SJSA1 (cell line): ENCODE measurements at places on chromosomes 5 and 9. TPM values are rescaled to one million over a fixed set of nuclear protein-coding genes. Genes with fewer than 3 reads are reported as not detected.

- H3K4me1 ChIP-seq = peaks cover 11% of the 10 kb centered on the region
- peak overlapping the region; percentile 57 for H3K4me3 ChIP-seq
- peak overlapping the region; percentile 55 for H3K27ac ChIP-seq
- no peaks in the 10 kb centered on the region for H3K36me3 ChIP-seq
Observed at GRCh38 chr5:108728566-108729241, 19.0 kb upstream of the FER start.

DNA sequence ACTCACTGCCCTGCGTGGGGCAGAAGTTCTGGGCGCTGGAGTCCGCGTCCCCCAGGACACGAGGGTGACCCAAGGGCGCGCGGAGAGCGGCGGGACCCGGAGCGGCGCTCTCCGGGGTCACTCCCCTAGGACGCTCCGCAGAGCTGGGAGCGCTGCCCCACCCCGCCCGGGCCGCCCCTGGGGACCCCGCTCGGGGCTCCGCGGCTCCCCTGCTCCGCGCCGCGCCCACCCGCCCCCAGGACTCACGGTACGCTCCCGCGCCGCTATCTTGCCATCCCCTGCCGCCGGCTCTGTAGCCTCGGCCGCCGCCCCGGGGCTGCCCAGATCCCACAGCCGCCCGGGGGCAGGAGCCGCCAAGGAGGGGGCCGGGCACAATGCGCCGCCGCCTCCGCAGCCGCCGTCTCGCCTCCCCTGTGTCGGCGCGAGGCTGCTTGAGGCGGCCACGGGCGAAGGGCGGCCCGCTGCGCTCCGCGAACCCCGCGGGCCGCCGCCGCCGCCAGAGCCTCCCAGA, 303 bp downstream of the LIFR start:
- peak; percentile 40 for DNase-seq
- H3K4me3 ChIP-seq = peak overlapping the region; percentile 96
- H3K4me1 ChIP-seq = peaks cover 31% of the 10 kb centered on the region

DNA sequence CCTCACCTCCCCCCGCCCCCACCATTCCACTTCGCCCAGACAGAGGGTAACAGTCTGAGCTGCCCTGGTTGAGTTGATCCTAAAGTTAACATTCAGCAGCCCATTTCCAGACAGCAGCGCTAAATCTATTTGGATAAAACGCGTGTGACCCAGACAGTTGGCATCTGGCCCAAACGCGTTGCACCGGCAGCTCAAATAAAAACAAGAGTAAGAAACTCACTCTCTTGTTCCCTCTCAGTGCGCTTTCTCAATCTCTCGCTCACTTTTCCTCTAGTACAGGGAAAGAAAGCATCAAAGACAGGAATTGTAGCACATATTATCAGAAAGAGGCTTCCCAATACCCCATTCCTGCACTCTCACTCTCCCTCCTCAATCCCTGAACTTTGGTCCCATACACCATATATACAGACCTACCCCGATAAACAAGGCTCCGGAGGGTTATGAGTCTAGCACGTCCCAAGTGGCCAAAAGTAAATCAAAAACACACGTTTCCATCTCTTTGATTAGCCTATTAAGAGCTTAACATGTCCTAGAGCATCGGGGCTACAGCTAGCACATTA, 1.3 kb downstream of the ADAMTS6 start:
- H3K27me3 ChIP-seq = no peaks in the 10 kb centered on the region
- no peak overlapping the region for H3K27ac ChIP-seq
- H3K36me3 ChIP-seq = no peaks in the 10 kb centered on the region
- peak overlapping the region; percentile 46 for H3K4me3 ChIP-seq

- H3K27me3 ChIP-seq = peaks cover 14% of the 10 kb centered on the region
- H3K4me1 ChIP-seq = no peaks in the 10 kb centered on the region
- no peak for DNase-seq
- no peaks in the 10 kb centered on the region for H3K36me3 ChIP-seq
- no peak overlapping the region for H3K4me3 ChIP-seq
Observed at GRCh38 chr9:133320421-133320881, 15.5 kb downstream of the SURF6 start.

GRCh38 chr9:83219154-83219923, 156.4 kb upstream of the RASEF start:
- peak; percentile 75 for DNase-seq
- no peaks in the 10 kb centered on the region for H3K27me3 ChIP-seq
- H3K4me1 ChIP-seq = peaks cover 8% of the 10 kb centered on the region
- H3K36me3 ChIP-seq = no peaks in the 10 kb centered on the region
- H3K27ac ChIP-seq = no peak overlapping the region

The ABHD17B gene
- total RNA-seq = 11.3 and 13.7 TPM in 2 replicates

DNA sequence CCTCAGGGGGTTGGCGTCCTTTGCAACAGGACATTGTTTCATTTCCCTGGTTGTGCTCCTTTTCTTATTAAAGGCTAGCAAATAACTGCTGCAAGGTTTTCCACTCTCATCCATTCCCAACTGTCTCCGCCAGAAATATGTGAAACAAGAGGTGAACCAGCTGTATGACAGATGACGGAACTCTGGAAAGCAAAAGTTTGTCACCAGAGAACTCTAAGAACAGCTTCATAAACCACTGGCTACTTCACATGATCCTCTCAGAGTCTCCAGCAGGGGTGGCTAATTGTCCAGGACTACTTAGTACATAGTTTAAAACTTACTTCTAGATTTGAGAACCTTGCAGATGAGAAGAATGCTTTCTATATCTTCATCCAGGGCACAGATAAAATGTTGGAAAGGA, 195.9 kb upstream of the RAD23B start:
- no peak overlapping the region for H3K4me3 ChIP-seq
- no peak overlapping the region for H3K27ac ChIP-seq
- H3K4me1 ChIP-seq = no peaks in the 10 kb centered on the region
- no peaks in the 10 kb centered on the region for H3K36me3 ChIP-seq
- no peak for DNase-seq
- H3K27me3 ChIP-seq = peaks cover 5% of the 10 kb centered on the region; the same call in 1 of the 2 replicates

DNA sequence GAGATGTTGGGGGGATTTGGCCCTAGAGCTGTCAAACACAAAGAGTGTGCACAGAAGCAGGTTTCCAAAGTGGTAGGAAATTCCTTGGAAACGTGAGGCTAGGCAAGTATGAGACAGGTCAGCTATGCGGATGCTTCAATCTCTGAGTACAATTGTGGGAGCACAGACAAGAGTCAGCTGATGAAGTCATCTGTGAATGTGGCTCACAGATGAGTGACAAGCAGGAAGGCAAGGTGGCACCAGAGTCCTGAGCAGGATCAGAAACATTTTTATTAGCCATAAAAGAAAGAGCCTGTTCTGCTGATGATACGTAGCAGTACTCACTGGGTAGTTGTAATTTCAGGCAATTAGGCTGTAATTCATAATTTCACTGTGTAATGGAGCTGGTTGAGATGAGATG, 117.0 kb downstream of the DCP2 start:
- H3K27me3 ChIP-seq = no peaks in the 10 kb centered on the region
- DNase-seq = no peak
- H3K4me1 ChIP-seq = peaks cover 27% of the 10 kb centered on the region
- no peak overlapping the region for H3K4me3 ChIP-seq
- no peak overlapping the region for H3K27ac ChIP-seq
- H3K36me3 ChIP-seq = no peaks in the 10 kb centered on the region

- H3K27ac ChIP-seq = no peak overlapping the region
- H3K4me1 ChIP-seq = no peaks in the 10 kb centered on the region
- H3K36me3 ChIP-seq = no peaks in the 10 kb centered on the region
- no peak overlapping the region for H3K4me3 ChIP-seq
- no peak for DNase-seq
Observed at GRCh38 chr5:22787807-22788206, 65.3 kb downstream of the CDH12 start.

GRCh38 chr9:71819115-71819739, 50.9 kb upstream of the CEMIP2 start:
- H3K27ac ChIP-seq = no peak overlapping the region
- no peak for DNase-seq
- no peaks in the 10 kb centered on the region for H3K27me3 ChIP-seq
- H3K4me3 ChIP-seq = no peak overlapping the region

- H3K27me3 ChIP-seq = no peaks in the 10 kb centered on the region
- no peak for DNase-seq
- H3K36me3 ChIP-seq = 0 out of 2 replicates have a peak, but pooled peaks cover under 1% of the 10 kb centered on the region
- no peaks in the 10 kb centered on the region for H3K4me1 ChIP-seq
- no peak overlapping the region for H3K27ac ChIP-seq
Observed at GRCh38 chr5:41776435-41776834, 93.8 kb downstream of the OXCT1 start.

- no peak overlapping the region for H3K4me3 ChIP-seq
- DNase-seq = no peak
- no peaks in the 10 kb centered on the region for H3K27me3 ChIP-seq
- no peak overlapping the region for H3K27ac ChIP-seq
- H3K36me3 ChIP-seq = no peaks in the 10 kb centered on the region
Observed at GRCh38 chr5:22070186-22070728, 782.9 kb downstream of the CDH12 start.

- no peak overlapping the region for H3K4me3 ChIP-seq
- no peak for DNase-seq
Observed at GRCh38 chr9:73437758-73438157, 286.1 kb downstream of the ANXA1 start.

- peaks cover 60% of the 10 kb centered on the region for H3K36me3 ChIP-seq
- peak overlapping the region; percentile 64 for H3K27ac ChIP-seq
- peaks cover 54% of the 10 kb centered on the region for H3K4me1 ChIP-seq
- H3K27me3 ChIP-seq = no peaks in the 10 kb centered on the region
- no peak overlapping the region for H3K4me3 ChIP-seq
- DNase-seq = peak; percentile 81
Observed at GRCh38 chr5:172931001-172931536, 28.2 kb upstream of the RPL26L1 start.

DNA sequence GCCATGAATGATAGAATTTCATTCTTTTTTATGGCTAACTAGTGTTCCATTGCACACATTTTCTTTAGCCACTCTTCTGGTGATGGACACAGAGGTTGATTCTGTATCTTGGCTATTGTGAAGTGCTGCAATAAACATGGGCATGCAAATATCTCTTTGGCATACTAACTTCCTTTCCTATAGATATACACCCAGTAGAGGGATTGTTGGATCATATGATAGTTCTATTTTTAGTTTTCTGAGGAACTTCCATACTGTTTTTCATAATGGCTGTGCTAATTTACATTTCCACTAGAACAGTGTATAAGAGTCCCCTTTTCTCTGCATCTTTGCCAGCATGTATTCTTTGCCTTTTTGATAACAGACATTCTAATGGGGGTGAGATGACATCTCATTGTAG, 50.4 kb upstream of the CDK5RAP2 start:
- H3K27ac ChIP-seq = no peak overlapping the region
- no peak overlapping the region for H3K4me3 ChIP-seq

- H3K27me3 ChIP-seq = no peaks in the 10 kb centered on the region
- peak; percentile 66 for DNase-seq
- H3K4me1 ChIP-seq = peaks cover 33% of the 10 kb centered on the region
- H3K4me3 ChIP-seq = no peak overlapping the region
Observed at GRCh38 chr9:129166623-129167557, 11.2 kb downstream of the IER5L start.

GRCh38 chr5:168227973-168228615, 63.4 kb upstream of the WWC1 start:
- DNase-seq = no peak
- H3K27me3 ChIP-seq = no peaks in the 10 kb centered on the region
- no peaks in the 10 kb centered on the region for H3K4me1 ChIP-seq
- H3K36me3 ChIP-seq = peaks cover 42% of the 10 kb centered on the region

DNA sequence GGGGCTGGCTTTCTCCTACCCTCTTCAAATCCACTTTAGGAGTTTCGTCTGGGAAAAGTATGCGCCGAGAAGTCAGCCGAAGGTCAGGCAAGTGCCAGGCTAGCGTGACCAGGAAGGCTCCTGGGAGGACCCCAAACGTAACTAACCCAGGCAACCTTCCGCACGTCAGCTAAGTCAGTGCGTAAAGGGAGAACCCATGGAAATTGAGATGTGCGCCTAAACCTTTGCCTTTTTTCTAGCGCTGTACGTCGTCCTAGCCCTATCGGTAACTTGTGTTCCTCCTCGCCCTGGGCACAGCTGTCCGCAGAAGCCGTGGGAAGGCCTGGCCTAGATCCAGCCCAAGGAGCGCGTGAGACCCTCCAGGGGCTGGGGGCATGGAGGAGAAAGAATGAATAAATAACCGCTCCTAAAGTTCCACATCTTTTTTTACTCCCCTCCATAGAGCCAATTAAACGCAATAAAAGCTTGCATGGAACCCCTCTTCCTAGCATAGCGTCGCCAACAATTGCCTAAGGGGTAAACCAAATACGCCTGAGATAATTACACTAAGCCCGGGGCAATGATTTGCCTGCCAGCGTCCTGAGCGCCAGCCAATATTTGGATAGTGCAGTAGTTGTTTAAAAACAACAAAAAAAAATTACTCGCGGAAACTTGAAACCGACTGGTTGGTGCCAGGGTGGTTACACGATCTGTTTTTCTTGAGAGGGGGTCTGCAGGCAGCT, 4.0 kb upstream of the FOXB2 start:
- no peak for DNase-seq
- no peaks in the 10 kb centered on the region for H3K36me3 ChIP-seq
- H3K27me3 ChIP-seq = peaks cover 27% of the 10 kb centered on the region
- H3K4me3 ChIP-seq = no peak overlapping the region
- H3K4me1 ChIP-seq = no peaks in the 10 kb centered on the region

DNA sequence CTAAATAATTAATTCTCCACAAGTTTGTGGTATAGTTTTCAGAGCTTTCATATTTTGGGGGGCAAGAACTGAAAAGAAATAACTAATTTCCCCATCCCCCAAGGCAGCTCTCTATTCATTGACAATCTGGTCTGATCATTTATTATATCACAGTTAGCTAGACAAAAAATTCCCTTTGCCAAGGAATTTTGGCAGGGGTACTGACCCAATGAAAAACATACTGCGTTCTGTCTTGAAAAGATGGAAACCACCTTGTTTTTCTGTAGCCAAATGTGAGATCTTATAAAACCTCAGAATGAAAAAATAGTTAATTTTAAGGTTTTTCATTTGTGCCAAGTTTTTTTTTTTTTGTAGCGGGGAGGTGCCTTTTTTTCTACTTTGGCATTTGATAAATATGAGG, 1008.9 kb downstream of the EFNA5 start:
- H3K4me3 ChIP-seq = no peak overlapping the region
- no peak overlapping the region for H3K27ac ChIP-seq
- H3K36me3 ChIP-seq = no peaks in the 10 kb centered on the region
- H3K27me3 ChIP-seq = no peaks in the 10 kb centered on the region
- no peaks in the 10 kb centered on the region for H3K4me1 ChIP-seq

DNA sequence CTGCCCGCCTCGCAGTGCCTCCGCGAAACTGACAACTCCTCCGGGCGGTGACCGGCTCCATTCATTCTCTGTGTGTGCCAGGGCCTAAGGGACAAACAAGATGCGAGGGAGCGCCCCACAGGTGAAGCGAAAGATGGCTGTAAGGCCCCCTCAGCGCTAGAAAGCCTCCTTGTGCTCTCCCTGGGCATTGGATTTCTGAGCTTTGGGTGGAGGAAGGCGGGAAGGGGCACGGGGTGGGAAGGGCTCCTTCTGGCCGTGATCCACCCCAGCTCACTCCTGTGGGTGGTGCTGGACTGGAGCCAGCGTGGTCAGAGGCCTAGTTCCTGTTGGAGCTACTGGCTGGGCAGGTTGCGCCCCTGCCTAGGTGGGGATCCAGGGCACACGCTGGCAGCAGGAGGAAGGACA, 943 bp downstream of the GALNT12 start:
- 0 out of 2 replicates have a peak, but pooled peaks cover 3% of the 10 kb centered on the region for H3K4me1 ChIP-seq
- no peaks in the 10 kb centered on the region for H3K36me3 ChIP-seq
- peaks cover 19% of the 10 kb centered on the region for H3K27me3 ChIP-seq
- no peak overlapping the region for H3K4me3 ChIP-seq
- no peak overlapping the region for H3K27ac ChIP-seq

The PCDHB8 gene
- 0.75 and 1.8 TPM in 2 replicates for total RNA-seq
